ENCODE measurements at places on chromosomes 7 and 10. TPM values are rescaled to one million over a fixed set of nuclear protein-coding genes. Genes with fewer than 3 reads are reported as not detected.

GRCh38 chr10:123769647-123770046, 103.5 kb downstream of the GPR26 start:
- H3K4me3 ChIP-seq, result no peak overlapping the region
- no peaks in the 10 kb centered on the region for H3K27me3 ChIP-seq
- DNase-seq, result no peak
- no peaks in the 10 kb centered on the region for H3K4me1 ChIP-seq
- no peak overlapping the region for H3K27ac ChIP-seq

DNA sequence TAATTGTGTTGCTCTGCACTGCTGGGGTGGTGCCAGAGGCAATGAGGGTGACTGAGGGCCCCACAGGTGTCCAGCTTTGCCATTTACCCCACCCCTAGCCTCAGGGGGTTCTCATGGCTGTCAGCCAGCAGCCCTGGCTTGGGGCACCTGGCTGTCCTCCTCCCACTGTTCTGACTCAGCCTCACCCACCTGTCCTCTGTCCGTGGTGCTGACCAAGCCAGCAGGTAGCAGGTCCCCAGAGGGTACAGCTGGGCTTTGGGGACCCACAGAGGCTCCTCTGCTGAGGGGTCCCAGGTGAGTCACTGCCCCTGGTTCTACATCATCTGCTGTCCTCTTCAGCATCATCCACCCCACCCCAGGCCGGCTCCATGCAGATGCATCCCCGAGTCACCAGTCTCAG, 32.2 kb upstream of the ZNF716 start:
- peak; percentile 82 for DNase-seq
- H3K27me3 ChIP-seq, result no peaks in the 10 kb centered on the region
- H3K36me3 ChIP-seq, result peaks cover 2% of the 10 kb centered on the region

DNA sequence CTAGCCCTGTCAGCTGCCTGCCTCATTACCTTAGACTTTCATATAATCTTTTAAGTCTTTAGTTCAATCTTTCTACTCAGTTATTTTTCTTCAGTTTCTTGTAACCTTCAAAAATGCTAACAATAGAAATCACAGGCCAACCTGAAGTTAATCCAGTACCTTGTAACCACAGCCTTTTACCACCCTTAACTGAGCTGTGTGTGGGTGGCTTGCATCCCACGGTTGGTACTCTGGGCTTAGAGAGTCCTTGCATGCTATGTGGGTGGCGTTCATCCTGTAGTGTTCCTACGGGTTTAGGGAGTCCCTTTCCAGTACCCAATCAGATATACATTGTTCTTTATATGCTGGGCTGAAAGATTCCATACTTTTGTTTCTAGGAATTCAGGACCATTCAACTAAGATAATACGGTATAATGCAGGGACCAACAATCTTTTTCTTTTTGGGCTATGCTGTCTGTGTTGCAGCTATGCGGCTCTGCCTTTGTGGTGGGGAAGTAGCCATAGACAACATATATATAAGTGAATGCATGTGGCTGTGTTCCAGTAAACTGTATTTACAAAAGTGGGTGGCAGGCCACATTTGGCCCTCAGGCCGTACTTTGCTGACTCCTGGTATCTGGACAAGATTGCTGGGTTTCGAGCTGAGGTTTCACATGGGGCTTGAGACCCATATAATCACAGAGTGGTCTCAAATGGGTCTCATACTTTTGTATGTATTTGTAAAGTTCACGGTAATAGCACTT, 280.8 kb upstream of the LRGUK start:
- no peak overlapping the region for H3K27ac ChIP-seq
- H3K4me1 ChIP-seq, result peaks cover 12% of the 10 kb centered on the region
- H3K27me3 ChIP-seq, result no peaks in the 10 kb centered on the region
- DNase-seq, result no peak
- H3K4me3 ChIP-seq, result no peak overlapping the region
- H3K36me3 ChIP-seq, result peaks cover 1% of the 10 kb centered on the region

- H3K27ac ChIP-seq, result no peak overlapping the region
- no peaks in the 10 kb centered on the region for H3K27me3 ChIP-seq
- H3K4me3 ChIP-seq, result no peak overlapping the region
Measured at GRCh38 chr10:32384171-32384570, 37.2 kb upstream of the EPC1 start.

DNA sequence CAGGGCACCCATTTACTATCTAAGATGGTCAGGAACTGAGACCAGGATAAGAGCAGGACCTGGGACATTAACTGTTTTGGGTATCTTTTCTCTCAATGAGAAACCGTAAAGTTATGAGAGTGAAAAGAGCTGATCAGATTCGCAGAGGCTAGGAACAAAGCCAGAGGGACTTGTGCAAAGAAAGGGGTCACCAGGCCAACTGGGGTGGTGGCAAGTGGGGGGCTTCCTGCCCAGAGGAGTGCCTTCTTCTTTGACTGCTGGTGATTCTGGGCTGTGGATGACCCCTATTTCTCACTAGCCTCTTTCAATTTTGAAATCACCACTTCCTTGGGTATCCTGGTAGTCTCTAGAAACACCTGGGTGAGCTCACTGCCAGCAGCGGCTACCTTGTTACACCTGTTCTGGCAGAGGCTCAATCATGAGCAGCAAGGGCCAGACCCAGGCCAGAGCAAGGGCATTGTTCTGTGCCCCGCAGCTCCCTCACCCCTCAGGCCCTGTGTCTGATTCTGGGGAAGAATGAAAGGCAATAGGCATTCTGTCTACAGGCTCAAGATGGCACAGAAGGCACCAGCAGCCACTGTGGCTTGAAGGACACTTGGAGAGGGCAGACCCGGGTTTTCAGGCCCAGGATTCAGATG, 999 bp downstream of the SFTPD start:
- no peak overlapping the region for H3K27ac ChIP-seq
- no peaks in the 10 kb centered on the region for H3K36me3 ChIP-seq
- peaks cover 31% of the 10 kb centered on the region for H3K27me3 ChIP-seq
- DNase-seq, result peak; percentile 59
- no peak overlapping the region for H3K4me3 ChIP-seq

DNA sequence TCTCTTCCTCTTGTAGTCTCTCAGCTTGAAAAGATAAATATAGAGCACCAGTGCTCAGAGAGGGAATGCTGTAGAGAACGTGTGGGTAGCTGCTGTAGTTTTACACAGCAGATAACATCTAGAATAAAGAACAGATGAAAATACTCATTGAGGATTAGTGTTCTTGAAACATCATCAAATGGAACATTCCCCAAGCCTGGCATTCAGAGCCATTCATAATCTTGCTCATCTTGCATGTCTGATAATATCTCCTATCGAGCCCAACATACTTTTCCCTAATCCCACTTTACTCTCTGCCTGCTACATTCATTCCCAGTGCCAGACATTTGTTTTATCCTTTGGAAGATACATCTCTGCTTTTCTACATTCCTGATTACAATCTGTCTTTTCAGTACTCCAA, 35.2 kb downstream of the MCU start:
- H3K4me1 ChIP-seq, result peaks cover 44% of the 10 kb centered on the region
- H3K4me3 ChIP-seq, result no peak overlapping the region
- H3K27me3 ChIP-seq, result no peaks in the 10 kb centered on the region
- DNase-seq, result no peak

Gene MOGAT3
- not detected for total RNA-seq

Gene GIMAP6
- total RNA-seq, result not detected

Gene PTEN
- 69.3 TPM for total RNA-seq

Gene EIF5AL1
- not detected for total RNA-seq

Gene FAM131B
- total RNA-seq, result 18.4 TPM
